ENCODE measurements at places on chromosomes 6 and 20. TPM values are rescaled to one million over a fixed set of nuclear protein-coding genes. Genes with fewer than 3 reads are reported as not detected.
A peak's percentile ranks its signal among the peaks of the same experiment; 100 is the strongest.

SLC32A1 gene
- not detected for total RNA-seq

COL20A1 gene
- 0.15 TPM for total RNA-seq

CST2 gene
- total RNA-seq = not detected

HSPA1L gene
- 2.6 TPM for total RNA-seq

FAM83C gene
- not detected for total RNA-seq

KIF13A gene
- 52.2 TPM for total RNA-seq

MYBL2 gene
- total RNA-seq = 152 TPM

DNA sequence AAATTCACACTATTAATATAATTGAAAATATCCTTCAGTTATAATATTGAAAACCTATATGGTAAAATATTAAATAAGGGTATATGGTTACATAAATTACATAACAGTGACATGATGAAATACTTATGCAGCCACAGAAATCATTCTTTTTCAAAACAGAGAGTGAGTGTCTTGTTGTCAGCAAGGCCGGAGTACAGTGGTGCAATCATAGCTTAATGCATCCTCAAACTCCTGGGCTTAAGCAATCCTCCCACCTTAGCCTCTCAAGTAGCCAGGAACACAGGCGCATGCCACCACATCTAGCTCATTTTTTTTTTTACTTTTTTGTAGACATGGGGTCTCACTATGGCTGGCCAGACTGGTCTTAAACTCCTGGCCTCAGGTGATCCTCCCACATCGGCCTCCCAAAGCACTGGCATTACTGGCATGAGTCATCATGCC is 40.4 kb downstream of the FAM8A1 start:
- DNase-seq = no peak

DNA sequence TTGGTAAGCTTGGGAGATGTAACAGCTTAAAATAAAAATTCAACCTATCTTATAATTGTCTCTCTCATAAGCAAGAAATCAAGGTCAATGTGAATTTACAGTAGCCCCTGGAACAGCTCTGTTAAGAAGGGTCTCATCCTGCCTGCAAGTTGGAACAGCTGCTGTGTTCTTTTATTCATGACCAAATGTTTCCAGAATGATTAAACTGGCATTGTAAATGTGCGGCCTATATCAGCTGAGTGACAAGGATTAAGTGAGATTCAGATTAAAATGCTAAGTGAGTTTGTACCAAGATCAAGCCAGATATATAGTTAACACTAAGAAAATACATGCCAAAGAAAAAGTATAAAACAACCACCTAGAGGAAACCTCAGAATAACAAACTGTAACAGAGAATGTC is 45.3 kb upstream of the NRSN1 start:
- no peak for DNase-seq

DNA sequence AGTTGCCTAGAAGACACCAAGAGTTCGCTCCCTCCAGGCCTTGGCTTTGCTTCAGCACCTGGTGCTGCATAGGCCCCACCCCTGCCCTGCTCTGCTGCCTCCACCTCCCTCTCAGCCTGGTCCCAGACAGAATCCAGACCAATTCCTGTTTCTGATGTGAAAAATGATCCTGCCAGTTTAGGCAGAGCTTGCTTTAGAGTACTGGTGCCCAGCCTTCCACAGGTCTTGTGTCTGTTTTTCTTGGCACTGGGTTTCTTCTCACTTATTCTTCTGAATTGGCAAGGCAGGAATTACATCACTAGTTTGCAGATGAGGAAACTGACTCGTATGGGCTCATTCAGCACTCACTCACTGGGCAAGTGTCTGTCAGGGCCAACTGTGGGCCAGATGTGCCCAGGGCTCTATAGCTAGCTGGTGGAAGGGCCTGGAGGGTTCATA is 53.0 kb downstream of the HLA-A start:
- DNase-seq = peak; percentile 41

DNA sequence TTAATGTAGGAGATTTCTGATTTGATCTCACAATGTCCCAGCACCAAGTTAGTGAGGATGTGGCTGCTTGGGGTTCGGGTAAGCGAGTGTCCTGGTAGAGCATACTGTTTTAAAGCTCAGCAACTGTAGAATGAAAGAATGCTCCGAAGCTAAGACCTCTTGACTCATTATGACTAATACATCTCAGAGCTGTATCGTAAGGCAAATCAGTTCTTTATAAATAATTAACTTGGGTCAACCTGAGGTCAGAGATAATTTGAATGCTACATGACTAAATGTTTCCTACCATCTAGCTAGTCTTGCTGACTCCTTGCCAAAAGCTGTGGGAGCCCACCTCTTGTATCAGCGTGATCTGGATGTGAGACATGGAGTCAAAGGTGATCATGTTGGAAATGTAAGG is 128.8 kb upstream of the PDE7B start:
- peak; percentile 23 for DNase-seq

DNA sequence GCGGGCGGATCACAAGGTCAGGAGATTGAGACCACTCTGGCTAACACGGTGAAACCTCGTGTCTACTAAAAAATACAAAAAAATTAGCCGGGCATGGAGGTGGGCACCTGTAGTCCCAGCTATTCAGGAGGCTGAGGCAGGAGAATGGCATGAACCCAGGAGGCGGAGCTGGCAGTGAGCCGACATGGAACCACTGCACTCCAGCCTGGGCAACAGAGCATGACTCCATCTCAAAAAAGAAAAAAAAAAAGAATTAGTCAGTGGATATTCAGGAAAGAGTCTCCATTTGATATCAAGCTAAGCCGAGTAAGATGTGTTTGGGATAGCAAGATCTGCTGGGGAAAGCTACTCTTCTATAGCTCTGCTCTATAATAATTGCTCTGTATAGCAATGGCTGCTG is 41.0 kb downstream of the MOCS1 start:
- no peak for DNase-seq

DNA sequence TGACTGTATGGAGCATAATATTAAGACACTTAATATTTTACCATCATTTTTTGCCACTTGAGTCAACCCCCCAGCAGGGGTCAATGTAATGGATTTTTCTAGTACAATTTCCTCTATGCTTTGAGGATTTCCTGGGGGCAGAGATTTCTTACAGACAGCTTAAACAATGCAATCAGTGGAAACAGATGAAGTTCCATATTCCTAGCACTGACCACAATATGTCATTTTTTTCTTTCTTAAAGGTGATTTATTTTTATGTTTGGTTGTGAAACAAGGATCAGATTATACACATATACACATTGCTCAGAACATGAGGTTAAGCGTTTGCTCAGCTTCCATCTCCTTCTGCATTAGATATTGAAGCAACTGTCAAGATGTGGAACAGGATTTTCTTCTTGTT is 82.0 kb upstream of the ID4 start:
- no peak for DNase-seq

DNA sequence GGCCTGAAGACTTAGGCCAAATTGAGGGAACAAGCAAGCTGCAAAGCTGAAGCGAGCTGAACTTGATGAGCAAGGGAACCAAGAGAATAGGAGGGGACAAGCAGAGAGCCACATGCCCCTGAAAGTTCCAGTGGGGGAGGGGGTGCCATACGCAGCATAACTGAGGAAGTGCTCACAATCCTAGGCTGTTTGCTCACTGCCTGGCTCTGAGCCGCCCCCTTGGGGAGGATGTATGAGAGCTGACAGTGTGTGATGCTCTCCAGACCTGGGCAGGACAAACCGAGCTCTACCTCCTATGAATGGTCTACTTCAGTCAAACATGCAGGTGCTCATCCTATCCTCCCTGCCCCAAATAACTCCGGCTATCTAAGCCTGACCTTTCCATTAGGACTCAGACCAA is 52.1 kb downstream of the FAXC start:
- DNase-seq = no peak

- DNase-seq = no peak
Measured at GRCh38 chr20:20956513-20956931, 149.6 kb downstream of the LINC00237 start.

DNA sequence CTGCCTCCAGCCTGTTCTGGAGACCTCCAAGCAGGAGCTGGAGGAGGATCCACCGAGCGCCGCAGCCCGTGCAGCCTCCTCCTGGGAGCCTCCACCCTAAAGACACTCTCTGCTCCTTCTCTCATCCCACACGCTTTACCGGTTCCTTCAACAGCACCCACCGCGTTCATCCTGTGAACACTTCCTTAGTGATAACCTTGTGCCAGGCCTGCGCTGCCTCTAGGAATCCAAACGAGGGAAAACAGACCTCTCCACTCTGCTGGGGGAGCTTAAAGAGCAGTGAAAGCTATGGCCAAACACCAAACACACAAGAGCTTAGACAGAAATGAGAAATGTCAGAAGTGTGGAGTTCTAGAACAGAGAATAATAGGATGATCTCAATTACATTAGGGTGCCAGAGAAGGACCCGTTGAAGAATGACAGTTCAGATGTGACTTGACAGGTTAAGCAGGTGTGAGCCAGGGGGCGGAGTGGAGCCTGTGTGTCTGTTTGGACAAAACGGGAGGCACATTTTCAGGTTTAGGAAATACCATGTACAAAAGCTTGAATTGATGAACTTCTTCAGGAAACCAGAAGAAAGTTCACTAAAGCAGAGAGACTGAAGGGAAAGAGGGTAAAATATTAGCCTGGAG is 28.5 kb upstream of the HLA-DRB5 start:
- no peak for DNase-seq

GRCh38 chr20:60168963-60169362 is 210.7 kb downstream of the CDH26 start:
- DNase-seq = no peak

DNA sequence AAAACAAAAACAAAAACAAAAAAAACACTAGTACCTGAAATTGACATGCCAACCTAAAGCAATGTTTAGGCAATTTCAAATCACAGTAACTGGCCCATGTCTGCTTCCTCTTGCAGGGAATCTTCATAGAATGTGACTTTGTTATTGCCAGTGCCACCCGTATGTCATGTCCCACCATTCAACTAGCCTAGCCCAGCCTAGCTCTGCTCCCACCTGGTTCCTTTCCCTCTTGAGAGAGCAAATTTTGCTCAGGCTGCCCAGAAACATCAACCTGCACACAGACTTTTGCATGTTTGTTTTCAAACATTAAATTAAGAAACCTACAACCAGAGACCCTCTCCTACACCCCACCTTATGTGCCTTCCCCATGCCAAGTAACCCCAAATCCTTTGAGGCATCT is 124.8 kb upstream of the SLC2A12 start:
- DNase-seq = peak; percentile 32

All from PC-9 (cell line).